ENCODE measurements at places on chromosomes 5 and 9.

DNA sequence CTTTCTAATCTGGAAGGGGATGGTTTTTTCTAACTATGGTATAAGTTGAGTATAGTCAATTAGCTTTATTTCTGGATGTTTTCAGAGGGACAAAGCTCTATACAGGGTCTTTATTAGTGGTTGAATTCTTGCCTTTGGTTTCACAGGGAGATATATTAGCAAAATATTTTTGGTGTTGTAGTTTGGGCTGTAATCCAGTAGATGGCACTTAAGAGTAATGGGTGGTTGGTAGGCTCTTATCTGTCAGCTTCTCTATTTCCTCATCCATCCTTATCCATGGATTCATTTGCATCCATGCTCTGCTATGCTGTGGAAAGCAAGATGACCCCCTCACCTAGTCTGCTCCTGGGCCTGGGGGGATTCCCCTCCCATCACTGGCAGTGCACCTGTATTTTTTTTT, 363.6 kb upstream of the CYLC2 start:
- DNase-seq, result no peak

GRCh38 chr5:126455728-126456127, 32.5 kb downstream of the GRAMD2B start:
- DNase-seq, result no peak

DNA sequence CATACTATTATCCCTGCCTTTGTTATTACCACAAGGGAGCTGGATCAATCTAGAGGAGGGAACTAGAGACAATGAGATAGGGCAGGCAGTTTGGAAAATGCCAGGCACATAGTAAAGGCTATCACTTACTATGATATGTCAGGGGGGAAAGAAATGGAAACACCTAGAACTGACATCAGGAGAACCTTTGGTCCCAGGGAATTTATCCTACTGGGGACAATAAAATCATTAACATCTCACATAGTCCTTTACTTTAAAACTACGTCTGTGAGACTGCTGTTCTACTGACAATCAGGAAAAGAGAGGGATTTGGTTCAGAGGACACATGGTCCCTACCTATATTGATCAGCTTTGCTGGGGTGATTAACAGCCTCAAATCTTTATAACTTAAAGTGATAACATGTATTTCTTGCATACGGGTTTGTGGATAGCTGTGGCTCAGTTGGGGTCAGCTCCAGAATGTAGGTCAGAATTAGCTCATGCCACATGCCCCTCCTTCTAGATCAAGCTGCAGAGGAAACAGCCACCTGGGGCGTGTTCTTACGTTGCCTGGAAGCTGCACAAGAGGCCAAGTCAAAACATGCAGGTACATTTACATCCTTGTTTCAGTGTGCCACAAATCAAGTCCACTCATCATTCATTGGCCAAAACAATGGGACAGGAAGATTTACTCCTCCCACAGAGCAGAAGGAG, 43.9 kb upstream of the ALDOB start:
- no peak for DNase-seq

GRCh38 chr5:33761139-33761538, 130.7 kb downstream of the ADAMTS12 start:
- no peak for DNase-seq

GRCh38 chr5:43245724-43246385, 53.8 kb downstream of the NIM1K start:
- no peak for DNase-seq

DNA sequence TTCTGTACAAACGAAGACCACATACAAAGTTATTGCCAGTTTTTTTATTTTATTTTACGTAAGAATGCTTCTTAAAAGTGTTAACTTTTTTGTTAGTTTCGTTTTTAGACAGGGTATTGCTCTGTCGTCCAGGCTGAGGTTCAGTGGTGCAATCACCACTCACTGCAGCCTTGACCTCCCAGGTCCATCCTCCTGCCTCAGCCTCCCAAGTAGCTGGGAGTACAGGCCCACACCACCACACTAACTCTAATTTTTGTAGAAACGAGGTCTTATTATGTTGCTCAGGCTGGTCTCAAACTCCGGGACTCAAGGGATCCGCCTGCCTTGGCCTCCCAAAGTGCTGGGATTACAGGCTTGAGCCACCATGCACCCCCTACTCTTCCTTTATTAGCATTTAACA, 2.3 kb upstream of the DNAJA1 start:
- no peak for DNase-seq

- DNase-seq, result no peak
Measured at GRCh38 chr5:137603891-137604290, 104.8 kb upstream of the SPOCK1 start.

Measured in NCI-H2029 treated with DMSO at 0.1 percent for 48 hours (cell line).